ENCODE measurements at places on chromosomes 2 and 18. TPM values are rescaled to one million over a fixed set of nuclear protein-coding genes. Genes with fewer than 3 reads are reported as not detected.

DNA sequence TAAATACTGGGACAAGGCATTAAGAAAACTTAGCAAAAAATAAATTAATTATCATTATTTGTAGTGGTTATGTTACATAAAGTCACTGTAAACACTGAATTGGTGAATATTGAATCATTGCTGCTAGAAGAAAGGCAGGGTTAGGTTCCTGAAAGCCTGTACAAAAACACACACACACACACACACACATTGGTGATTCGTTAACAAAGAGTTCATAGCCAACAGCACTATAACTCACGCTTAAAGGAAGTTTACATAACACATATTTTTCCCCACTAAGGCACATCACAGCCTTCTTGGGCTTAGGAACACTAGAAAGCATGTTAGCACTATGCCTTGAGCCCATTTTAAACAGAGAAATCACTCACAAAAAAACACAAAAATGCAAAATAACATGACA lies 690.0 kb upstream of the PIK3C3 start:
- no peak for ATAC-seq

GRCh38 chr2:30862054-30862651 lies 54.9 kb upstream of the CAPN13 start:
- ATAC-seq: no peak

The CSRNP3 gene
- not detected for total RNA-seq

DNA sequence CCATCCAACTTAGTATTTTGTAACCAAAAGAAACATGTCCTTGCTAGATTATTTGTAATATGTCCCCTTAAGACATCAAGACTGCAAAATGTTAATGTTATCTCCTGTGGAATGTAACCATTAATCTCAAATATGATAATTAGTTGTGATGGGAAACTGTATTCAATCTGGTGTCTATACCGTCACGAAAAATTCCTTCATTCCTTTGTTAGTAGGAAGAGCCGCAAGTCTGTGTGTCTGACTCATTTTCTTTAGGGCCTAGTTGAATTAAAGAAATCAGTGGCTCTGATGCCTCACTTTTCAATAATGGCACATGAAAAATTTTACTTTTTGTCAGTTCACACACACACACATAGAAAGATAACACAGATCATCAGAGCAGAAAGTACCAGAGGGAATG lies 127.1 kb upstream of the CHAC2 start:
- ATAC-seq: no peak

DNA sequence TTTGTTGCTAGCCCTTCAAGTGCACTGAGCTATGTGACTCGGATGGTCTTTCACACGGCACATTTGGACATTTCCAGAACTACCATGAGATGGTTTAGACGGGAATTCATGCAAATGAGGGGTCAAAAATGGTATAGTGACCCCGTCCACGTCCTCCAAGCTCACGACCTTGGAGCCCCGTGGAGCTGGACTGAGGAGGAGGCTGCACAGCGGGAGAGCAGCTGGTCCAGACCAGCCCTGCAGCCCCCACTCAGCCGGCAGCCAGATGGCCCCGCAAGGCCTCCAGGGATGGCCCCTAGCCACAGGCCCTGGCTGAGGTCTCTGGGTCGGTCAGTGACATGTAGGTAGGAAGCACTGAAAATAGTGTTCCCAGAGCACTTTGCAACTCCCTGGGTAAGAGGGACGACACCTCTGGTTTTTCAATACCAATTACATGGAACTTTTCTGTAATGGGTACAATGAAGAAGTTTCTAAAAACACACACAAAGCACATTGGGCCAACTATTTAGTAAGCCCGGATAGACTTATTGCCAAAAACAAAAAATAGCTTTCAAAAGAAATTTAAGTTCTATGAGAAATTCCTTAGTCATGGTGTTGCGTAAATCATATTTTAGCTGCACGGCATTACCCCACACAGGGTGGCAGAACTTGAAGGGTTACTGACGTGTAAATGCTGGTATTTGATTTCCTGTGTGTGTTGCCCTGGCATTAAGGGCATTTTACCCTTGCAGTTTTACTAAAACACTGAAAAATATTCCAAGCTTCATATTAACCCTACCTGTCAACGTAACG lies 88.8 kb downstream of the EPAS1 start:
- ATAC-seq: no peak

The ADAM23 gene
- total RNA-seq: 2.2 TPM

DNA sequence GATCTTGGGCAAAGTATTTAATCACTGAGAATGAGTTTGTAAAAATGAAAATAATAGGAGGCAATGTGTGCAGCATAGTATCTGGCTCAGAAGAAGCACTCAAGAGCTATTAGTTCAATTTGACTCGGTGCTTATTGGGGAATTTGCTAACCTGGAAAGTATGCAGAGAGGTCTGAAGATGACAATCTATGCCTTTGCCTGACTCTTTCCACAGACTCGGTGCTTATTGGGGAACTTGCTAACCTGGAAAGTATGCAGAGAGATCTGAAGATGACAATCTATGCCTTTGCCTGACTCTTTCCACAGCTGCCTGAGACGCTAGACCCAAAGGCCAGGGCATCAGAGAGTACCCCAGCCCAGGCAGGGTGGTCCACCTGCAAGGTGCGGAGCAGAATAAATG lies 12.2 kb upstream of the SH3BP4 start:
- ATAC-seq: no peak

The TIMM21 gene
- 60.7 TPM for total RNA-seq

DNA sequence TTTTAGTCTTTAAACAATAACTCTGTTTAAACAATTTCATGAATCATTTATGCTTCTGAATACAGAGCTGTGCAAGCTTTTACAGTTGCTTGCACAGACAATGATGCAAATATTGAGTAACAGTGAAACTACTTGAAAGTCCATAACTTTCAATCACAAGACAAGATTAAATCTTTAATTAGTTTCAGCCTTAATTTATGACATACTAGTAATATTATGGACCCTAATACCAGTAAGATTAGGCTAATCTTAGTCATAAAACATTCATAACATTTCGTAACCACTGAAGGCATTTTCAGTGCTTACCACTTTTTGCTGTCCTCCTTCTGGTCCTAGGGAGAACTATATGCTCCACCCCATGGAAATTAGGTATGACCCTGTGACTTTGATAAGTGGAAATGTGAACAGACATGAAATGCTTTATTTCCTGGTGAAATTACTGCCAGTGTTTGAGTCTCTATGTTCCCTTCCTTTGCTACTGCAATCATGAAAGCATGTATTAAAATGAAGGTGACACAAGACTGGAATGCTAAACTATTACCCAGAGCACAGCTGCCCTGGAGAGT lies 1.8 kb upstream of the COBLL1 start:
- no peak for ATAC-seq

DNA sequence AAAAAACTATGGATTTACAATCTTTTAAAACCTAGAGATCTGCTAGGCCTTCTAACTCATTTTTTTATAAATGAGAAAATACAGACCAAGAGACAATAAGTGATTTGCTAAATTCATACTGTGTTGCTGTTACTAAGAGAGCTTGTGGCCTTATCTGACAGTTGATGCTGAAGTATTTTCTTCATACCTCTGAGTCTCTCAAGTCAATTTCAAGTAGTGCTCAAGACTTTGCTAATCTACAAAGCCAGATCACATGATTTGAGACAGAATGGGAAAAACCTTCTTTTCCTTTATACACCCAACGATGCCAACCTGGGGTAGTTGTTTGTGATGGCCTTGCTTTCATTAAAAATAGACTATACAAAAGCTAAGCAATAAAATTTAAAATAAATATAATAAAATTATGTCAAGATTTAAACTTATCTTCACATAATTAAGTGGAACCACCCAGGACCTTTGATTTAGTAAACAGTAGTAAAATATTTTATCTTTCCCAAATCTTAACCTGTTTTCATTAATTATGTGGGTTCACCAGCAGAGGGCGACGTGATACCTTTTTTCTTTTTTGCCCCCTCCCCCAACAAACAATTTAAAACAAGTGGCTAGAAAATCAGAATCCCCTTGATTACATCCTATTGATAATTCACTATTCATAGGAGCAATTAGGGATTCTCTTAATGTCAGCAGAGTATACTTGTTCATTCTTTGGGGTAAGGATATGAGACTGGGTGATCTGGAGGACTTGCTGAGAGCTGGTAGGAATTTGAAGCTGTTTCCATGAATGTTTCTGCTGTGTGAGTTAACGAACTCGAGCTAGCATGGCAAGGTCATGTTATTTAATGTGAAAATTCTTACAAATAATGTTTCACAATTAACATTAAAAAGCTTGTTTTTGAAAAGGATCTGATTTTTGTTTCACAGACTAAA lies 49.6 kb upstream of the SLC5A7 start:
- no peak for ATAC-seq

- no peak for ATAC-seq
Observed at GRCh38 chr2:7052404-7052803, 135.2 kb downstream of the RNF144A start.

- ATAC-seq: peak; percentile 88
Observed at GRCh38 chr2:10400568-10400977, 47.6 kb downstream of the ODC1 start.

DNA sequence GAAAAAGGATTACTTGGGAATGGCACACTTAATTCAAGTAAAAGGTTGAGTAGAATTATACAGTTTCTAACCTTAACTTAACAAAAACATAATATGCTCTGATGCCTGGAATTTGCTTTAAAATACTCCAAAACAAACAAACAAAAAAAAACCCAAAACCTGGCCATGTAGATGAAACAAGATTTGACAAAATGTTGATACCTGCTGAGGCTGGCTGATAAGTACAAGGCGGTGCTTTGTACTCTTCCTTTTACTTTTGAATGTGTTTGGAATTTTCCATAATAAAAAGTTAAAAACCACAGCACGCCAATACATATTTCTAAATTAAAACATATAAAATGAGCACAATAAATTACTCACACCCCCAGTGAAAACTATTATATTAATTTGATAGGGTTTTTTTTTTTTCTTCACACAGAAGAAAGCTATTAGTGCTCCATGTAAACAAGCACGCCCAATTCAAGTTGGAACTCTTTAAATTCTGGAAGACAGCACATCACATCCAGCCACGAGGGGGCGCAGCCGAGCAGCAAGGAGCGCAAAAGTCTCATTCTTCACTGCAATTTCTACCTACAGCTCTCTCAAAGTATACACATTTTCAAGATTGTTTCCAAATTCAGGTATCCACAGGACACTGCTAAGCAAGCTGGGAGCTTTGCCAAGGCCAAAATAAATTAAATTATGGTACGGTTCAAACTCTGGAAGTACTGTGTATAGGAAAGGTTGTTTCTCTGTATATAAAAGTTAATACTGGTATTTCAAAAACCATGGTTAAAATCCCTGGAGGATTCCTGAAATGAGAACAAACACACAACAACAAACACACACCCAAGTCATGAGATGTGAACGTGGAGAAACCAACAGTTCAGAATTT lies 7.5 kb downstream of the SERTAD2 start:
- ATAC-seq: peak; percentile 52

- peak; percentile 49 for ATAC-seq
Observed at GRCh38 chr18:62663731-62664336, 51.5 kb upstream of the PHLPP1 start.

DNA sequence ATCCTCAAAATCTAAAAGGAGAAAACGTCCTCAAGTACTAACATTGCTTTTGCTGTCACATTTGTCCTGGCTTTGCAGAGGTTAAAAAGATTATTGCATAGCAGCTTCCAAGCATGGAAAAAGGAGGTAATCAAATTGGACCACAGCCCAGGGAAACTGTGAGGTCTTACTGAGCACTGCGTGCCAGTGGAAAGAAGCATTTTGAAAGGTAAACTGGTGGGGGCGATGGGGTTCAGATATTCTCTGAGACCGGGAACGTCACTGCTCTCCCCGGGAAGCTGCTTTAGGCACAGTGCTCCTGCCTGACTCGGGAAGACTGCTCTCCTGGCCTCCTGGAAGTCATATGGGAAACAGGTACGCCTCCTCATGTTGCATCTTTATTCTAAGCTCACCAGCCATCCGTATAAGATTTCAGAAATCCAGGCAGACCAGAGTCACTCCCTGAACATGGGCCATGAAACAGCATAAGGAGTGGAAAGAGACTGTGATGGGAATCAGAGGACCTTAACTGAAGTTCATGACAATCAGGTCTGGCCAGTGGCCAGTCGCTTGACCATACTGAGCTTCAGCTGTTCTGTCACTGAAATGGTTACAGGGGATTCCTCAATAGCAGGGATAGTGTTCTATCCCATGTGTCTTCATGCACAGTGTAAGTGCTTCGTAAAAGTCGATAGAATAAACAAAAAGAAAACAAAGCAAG lies 284.1 kb downstream of the TRIB2 start:
- no peak for ATAC-seq

The C2orf72 gene
- 0.48 TPM for total RNA-seq

DNA sequence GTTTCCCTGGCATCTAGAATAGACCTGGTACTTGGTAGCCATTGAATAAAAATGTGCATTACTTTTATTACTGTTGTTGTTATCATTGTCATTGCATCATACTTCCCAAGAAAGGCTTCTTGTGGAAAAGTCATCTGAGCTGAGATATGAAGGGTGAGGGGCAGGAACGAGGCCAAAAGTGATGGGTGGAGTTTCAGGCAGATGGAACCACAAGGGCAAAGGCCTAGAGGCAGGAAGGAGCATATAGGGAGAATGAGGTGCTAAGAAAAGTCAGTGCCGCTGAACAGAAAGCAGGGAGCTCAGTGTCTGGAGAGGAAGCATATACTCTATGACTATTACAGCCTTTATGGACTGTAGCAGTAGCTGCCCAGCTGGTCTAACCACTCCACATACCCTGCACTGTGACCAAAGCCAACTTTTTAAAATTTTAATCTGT lies 219.3 kb downstream of the SPP2 start:
- ATAC-seq: no peak

The DYSF gene
- total RNA-seq: not detected

- no peak for ATAC-seq
Observed at GRCh38 chr18:459814-460593, 40.5 kb downstream of the COLEC12 start.

GRCh38 chr18:9741793-9742523 lies 33.9 kb downstream of the RAB31 start:
- ATAC-seq: no peak

- no peak for ATAC-seq
Observed at GRCh38 chr18:44548291-44549221, 132.1 kb upstream of the SETBP1 start.

The METAP1D gene
- 4.1 TPM for total RNA-seq

The CPLX4 gene
- not detected for total RNA-seq

DNA sequence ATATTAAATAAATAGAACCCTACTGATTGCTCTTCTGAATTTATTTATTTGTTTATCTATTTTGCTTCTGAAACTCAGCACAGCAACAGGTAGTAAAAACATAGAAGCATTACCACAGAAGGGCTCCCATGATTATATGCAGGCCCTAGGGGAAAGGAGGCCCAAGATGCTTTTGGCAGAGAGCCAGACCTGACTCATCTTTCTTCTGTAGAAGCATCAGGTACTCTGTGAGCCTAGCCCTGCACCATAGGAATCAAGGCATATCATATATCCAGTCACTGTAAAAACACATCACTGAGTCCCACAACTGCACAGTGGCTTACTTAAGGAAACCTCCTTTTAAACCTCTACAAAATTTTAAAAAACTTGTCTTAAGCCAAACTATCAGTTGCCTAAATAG lies 1.8 kb downstream of the SCN9A start:
- ATAC-seq: no peak

The AP1S3 gene
- total RNA-seq: 6.3 TPM

- ATAC-seq: no peak
Observed at GRCh38 chr2:163626639-163627109, 109.1 kb downstream of the FIGN start.
